ENCODE measurements at places on chromosomes 11 and 22.

DNA sequence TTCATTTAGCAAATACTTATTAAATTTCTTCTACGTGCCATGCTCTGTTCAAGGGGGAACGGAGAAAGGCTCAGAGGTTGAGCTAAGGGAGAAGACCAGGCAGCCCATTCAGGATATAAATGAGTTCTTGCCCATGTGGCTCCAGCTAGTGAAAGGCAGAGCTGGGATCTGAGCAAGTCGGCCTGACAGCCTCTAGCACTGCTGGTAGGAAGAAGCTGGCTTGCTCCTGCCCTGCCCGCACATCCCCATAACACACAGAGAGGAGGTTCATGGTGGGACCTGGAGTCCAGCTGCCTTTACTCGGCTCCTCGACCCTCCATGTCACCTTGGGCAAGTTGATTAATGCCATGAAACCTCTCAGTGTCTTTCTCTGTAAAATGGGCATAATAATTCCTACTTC, 2.0 kb downstream of the SLC15A3 start:
- no peak for DNase-seq

DNA sequence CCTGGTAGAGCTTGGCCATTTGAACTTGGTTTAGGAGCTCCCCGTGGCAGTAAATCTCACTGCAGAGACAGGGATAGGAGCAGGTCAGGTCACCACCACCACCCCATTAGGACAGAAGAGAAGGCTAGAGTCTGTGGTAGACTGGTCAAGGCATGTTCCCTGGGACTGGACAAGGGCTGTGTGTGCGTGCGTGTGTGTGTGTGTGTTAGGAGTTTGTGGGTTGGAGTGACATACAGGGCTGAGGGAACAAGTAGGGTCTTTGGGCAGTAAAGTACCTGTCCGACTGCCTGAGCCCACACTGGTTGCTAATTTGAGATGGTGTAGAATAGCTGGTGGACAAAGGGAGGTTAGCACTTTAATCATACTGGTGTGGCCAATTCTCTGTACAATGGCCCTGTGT, 16.1 kb downstream of the TREH start:
- DNase-seq, result no peak

GRCh38 chr11:36014898-36015665, 71.2 kb downstream of the LDLRAD3 start:
- DNase-seq, result no peak

DNA sequence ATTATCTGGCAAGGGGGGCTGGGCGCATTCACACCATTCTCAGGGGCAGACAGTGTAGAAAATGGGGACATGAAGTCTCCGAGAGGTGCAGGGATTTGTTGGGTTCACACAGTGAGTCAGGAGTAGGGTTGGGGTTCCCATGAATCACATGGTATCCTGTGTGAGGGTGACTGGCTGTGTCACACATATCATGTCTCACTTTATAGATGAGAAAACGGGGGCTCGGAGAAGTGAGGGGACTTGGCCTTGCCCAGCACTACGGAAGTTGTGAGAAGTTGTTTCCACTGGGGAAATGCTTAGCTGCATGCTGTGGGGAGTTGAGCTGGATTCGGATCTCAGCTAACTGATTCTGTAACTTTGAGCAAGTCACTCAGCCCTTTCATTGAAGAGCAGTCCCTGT, 4.2 kb downstream of the GAL3ST3 start:
- no peak for DNase-seq

DNA sequence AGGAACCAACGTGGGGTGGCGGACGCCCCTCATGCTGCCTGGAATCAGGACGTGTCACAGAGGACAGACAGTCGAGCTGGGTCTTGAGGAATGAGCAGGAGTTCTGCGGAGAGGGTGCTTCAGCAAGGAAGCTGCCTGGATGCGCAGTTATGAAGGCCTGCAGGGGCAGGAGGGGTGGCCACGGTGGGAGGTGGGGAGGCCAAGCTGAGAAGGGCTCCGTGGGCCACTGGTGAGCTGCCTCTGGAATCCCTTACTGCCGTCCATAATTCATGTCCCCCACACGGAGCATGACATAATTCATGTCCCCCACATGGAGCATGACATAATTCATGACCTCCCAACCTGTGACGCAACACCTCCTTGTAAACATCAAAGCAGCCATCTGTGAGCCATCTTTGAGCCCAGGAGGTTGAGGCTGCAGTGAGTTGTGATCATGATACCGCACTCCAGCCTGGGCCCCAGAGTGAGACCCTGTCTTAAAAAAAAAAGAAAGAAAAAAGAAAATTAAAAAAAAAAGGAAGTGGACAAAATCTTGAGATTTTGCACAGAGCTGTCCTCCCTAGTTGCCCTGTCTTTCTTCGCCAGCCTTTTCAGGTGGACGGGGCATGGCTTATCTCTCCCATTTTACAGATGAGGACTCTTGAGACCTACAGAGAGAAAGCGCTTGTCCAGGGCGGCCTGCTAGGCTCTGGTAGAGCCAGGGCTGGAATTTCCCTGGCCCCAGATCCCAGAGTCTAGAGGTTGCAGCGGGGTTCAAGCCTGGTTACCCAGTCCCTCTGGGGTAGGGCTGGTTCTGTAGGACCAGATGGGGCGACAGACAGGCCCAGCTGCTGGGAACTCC, 24.3 kb upstream of the PICK1 start:
- DNase-seq, result peak; percentile 85

- DNase-seq, result no peak
These were observed 139.2 kb downstream of the CCDC81 start for GRCh38 chr11:86513746-86514373.

DNA sequence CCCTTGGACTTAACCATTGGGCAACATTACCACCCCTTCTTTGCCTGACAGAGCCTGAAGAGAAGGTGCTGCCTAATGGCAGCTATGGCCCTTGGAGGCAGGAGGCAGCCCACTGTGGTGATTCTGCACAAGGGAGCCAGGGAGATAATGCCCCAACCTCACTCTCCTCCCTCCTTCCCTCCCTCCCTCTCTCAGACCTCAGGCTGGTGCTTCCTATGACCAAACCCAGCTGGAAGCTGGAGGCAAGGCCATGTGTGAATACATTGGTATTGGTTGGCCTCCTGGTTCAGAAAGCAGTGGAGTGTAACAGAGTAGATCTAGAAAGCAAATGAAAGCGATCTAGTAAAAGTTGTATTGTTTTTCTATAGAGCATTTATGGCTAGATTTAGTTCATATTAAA, 233.1 kb downstream of the CSNK2A3 start:
- DNase-seq, result no peak

DNA sequence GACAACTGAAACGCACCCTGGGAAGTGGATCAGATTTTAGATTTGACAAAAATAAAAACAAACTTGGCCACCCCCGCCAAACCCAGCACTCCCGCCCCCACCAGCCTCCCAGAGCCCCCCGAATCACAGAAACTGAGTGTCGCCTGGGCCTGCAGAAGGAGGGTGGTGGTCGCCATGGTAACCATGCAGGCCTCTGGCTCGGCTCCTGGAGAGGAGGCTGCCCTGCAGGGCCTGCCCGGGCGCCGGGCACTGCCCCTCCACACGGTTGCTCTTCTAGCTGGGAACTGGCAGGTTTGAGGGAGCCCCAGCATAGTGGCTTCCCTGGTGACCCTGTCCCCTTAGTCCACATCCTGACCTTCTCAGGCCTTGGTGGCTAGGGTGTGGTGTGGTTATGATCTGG, 19.3 kb downstream of the CACNA1I start:
- DNase-seq, result no peak

GRCh38 chr11:132186699-132187098, 816.3 kb downstream of the NTM start:
- no peak for DNase-seq

DNA sequence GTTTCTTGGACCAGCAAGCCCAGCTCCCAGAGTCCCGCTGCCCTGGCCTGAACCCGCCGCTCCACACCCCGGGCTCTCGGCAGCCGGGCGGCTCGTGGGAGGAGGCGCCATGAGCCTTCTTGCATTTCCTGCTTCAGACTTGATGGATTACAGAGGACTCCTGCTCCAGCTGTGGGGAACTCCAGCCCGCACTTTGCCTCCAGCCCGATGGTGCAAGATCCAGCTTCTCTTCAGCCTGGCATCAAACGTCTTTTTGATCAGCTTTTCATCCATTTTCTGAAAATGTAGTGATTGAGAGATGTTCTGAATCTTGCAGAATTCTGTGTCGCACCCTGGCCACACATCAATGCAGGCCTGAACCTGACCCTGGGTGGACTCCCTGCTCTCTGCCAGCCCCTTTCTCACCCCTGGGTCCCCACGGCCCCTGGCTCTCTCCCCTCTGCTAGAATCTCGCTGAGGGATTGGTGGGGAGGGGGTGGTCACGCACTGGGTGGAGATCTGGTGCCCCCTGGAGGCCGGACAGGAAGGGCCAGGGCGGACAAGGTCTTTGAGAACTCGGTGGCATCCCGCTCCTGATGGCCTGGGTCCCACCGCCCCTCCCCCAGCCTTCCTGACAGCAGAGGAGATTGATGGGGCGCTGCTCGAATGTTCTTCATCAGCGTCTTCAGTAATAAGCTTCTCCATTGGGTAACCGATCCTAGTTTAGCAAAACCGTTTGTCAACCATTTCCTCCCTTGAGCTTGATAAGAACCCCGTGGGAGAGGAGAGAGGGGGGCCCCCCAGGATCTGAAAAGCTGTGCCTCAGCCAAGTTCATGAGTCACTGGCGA, 12.1 kb upstream of the NFAM1 start:
- peak; percentile 93 for DNase-seq

DNA sequence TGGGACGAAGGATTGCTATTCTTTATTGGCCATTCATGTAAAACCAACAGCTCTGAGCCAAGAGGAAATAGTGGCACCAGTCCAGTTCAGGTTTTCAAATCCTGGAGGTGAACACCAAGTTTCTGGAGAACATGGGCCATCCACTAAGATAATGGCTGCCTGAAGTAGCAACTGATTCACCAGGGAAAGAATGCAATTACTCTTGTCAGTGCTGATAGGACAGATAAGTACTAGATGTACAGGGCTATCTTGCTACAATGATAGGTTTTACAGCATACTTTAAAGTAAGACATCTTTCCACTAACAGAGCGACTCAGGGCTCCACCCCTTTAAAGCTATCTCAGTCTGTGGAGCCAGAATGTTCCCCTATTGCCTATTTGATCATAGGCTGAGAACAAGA, 36.8 kb upstream of the APOA1 start:
- peak; percentile 39 for DNase-seq

DNA sequence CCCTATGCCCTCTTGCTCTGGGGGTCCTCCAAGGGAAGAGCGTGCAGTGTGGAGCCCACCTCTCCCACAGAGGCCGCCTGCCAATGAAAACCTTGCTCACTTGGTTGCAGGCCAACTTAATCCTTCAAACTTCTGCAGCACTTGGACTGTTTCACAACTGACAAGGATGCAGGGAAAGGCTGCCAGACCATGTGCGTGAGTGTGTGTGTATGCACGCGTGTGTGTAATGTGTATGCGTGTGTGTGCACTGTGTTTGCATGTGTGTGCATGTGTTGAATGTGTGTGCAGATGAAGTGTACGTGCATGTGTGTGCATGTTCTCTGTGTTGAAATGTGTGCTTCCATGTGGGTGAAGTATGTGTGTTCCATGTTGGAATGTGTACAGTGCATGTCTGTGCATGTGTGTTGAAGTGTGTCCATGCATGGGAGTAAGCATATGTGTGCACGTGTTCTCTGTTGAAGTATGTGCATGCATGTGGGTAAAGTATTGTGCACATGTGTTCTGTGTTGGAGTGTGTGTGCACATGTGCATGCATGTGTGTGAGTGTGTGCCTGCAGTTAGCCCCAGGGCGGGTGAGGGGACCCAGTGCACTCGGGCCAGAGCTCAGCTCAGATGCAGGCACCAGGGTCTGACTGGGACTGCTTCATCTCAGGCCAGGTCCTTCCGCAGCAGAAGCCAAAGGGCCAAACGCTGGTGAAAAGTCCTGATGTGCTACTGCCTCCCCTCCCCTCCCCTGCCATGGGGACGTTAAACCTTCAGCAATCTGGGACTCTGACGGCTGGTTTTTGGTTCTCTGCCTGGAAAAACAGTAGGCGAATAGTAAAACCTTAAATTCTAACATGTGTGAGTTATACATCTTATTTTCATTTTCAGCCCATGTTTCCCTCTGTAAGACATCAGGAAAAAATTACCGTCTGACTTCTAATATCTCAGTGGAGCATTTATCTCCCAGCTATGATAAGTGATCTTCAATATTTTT, 72.0 kb downstream of the FLI1 start:
- no peak for DNase-seq
